ENCODE measurements at places on chromosomes 1 and 21.

DNA sequence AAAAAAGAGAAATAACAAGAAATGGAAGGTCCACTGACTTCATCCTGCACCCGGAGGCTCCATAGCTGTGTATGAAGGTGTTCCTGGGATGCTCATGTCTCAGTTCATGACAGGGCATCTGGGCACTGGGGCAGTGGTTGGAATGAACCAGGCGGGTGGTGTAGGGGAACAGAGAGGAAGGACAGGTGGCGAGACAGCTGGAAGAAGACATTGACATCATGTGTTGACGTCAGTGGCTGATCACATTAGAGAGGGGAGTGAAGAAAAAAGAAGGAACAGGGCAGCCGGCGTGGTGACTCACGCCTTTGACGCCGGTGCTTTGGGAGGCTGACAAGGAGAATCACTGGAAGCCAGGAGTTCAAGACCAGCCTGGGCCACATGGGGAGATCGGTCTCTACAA lies 50.1 kb downstream of the HUNK start:
- DNase-seq, result no peak

DNA sequence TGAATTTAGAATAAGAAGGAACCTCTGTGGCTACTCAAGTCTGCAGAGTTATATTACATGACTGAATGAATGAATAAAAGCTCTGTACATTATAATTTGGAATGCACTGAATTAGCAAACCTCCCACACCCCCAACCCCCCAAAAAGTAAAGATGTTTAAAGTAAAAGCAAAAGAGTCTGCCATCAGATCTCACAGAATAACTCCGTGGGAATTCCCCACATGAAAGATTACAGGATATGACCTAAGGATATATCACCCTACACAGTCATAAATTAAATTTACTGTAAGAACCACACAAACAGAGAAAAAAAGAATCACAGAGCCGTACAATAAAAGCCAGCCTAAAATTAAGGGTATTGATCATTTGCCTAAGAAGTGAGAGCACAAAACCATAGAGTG lies 587.3 kb downstream of the PTPRC start:
- peak; percentile 42 for DNase-seq

- no peak for DNase-seq
Measured at GRCh38 chr1:99472893-99473292, 173.0 kb upstream of the PALMD start.

DNA sequence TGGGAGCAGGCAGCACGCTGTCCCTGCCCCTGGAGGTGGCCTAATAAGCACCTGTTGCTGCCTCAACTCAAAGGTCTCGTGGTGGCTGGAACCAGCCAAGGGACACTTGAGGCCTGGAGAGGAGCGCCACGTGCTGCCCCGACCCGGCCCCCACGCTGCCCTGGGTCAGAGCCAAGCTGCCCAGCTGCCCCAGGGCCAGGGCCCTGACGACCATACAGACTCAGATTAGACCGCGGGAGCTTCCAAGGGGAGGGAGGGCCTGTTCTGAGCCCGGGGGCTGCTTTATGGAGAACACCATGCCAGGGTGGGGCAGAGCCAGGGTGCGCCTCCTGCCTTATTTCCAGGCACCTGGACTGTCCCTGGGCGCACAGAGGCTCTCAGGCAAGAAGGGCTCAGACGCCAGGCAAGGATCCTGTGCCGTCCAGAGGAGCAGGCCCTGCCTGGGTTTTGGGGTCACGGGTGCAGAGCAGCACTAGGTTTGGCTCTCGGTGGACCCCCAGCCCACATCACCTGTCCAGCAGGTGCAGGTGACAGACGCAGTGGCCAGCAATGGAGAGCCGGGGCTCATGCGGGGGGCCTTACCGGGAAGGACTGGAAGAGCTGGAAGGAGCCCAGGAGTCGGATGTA lies 18.6 kb downstream of the KRTAP10-1 start:
- no peak for DNase-seq

- DNase-seq, result no peak
Measured at GRCh38 chr21:25942135-25942534, 207.4 kb downstream of the GABPA start.

- DNase-seq, result no peak
Measured at GRCh38 chr1:180230791-180231505, 884 bp downstream of the LHX4 start.

GRCh38 chr1:59309795-59310548 lies 13.1 kb downstream of the FGGY start:
- DNase-seq, result no peak

GRCh38 chr1:231183639-231184590 lies 22.1 kb downstream of the TRIM67 start:
- no peak for DNase-seq

- no peak for DNase-seq
Measured at GRCh38 chr1:24696041-24696755, 49.0 kb upstream of the CLIC4 start.

DNA sequence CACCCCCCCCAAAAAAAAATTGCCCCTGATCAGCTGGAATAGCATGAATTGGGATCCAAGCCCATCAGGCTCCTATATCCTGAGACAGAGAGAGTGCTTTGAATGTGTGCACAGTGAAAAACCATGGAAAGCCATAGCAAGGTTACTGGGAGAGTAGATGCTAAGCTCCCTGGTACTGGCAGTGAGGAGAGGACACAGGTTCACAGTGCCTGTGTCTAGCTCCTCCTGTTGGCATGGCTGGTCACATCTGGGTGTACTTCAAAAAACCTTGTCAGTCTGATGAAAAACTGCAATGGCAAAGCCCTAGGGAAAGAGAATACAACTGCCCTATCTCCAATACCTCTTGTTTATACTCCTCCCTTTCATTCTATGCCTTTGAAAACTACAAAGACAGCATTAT lies 12.9 kb downstream of the COPA start:
- DNase-seq, result no peak

DNA sequence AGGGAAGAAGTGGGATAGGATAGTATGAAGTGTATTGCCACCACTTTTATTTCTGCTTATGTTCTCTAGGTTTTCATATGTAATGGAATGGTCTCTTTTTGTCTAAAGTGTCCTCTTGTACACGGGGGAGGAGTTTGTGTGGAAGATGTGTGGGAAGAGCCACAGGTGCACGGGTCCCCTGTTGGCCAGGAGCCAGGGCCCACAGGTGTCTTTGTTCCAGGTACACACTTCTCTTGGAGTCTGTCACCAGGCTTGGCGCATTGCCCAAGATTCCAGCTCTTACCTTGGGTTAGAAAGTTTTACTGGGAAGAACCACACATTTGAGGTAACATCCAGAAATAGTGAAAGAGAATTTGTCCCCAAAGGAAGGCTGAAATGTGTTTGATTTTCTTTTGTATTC lies 10.5 kb downstream of the TENT5C start:
- no peak for DNase-seq

DNA sequence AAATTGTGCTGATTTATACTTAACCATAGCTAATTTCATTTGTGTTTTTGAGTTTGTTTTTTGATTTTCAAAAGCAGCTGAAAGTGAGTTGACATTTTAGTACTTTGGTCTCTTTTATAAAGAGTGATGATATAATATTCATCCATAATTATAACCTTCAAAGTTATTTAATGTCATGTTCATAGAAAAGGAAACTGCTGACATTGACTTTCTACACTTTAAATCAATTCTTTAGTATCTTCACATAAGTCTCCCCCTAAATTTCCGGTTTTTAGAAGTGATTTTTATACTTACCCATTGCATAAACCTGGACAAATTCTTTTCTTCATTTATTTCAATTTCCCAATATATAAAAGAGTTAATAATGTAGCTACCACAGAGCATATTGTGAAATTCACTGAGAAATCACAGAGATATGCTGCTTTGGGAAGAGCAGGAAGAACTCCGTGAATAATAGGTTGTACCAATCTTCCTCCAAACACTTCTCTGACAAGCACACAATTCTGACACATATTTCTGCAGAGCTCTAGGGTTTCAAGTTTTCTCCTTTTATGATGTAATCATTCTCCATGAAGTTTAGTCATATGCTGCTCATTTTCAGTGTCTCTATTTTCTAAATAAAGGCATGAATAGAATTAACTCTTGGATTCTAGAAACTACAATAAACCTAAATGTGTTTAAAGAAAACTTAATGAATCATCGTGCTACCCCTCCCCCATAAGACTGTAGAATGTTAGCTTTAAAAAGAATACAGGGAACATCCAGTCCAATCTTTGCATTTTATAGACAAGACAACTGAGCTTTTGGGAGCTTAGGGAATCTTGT lies 25.6 kb upstream of the CDC42BPA start:
- peak; percentile 77 for DNase-seq

GRCh38 chr1:97247196-97247595 lies 525.6 kb downstream of the PTBP2 start:
- no peak for DNase-seq

- DNase-seq, result no peak
Measured at GRCh38 chr1:226902601-226903000, 32.2 kb downstream of the PSEN2 start.

DNA sequence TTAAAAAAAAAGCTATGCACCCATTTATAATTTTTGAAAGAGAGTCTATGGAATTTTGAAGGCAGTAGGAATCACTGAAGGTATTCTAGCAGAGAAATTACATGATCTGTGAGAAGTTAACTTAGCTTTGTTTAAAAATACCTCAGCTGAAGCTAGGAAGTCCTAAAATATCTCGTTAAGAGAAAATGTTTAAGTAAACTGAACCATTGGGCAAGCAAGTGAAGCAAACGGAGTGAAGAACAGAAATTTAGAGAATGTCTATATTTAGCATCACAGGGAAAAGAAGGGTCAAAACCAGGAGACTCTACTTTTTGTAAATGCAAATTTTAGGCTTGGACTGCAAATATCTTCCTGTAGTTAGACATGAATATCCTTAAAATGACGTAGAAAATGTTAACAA lies 230.8 kb downstream of the HMCN1 start:
- no peak for DNase-seq

DNA sequence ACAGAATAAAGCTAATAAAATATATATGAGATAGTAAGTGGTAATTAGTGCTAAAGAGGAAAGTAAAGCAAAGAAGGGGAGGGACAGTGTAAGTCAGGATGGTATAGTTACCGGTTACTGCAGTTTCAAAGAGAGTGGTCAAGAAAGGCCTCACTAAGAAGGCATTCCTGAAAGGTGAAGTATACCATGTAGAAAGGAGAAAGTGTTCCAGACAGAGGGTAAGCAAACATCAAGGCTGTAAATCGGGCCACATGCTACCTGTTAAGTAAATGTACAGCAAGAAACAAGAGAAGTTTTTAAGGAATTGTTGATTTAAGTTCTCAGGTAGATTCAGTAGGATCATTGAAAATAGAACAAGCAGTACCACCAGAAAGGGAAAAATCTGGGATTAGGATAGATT lies 9.7 kb downstream of the DESI2 start:
- DNase-seq, result no peak

GRCh38 chr1:2587071-2587859 lies 688 bp downstream of the PRXL2B start:
- no peak for DNase-seq

- DNase-seq, result no peak
Measured at GRCh38 chr1:211632117-211632807, 43.2 kb downstream of the NEK2 start.

DNA sequence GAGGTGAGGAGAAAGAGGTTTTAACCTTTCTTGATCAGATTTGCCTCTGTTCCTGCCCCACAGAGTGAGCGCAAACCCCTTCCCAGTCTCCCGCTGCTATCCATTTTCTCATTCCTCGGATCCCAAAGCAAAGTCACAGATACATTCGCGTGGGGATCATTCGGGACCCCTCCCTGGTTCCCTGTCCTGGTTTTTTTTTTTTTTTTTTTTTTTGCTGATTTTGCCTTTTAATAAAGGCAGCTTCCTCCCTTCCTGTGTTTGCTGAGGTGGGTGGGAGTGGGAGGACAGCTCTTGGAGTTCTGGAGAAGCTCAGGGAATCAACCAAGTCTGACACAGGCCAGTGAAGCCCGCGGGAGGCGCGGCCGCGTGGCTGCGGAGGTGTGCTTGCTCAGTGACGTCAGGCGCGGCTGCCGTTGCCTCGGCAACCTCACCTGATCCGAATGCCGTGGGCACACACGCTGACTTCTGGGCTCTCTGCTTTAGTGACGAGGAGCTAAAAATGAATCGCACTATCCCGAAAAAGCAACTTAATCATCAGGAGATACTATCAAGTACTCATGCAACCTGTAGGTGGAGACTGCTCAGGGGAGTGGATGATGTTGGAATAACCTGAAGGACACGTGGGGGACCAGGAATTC lies 106.4 kb downstream of the TBX19 start:
- no peak for DNase-seq

GRCh38 chr1:203509135-203509534 lies 15.2 kb downstream of the OPTC start:
- DNase-seq, result no peak

DNA sequence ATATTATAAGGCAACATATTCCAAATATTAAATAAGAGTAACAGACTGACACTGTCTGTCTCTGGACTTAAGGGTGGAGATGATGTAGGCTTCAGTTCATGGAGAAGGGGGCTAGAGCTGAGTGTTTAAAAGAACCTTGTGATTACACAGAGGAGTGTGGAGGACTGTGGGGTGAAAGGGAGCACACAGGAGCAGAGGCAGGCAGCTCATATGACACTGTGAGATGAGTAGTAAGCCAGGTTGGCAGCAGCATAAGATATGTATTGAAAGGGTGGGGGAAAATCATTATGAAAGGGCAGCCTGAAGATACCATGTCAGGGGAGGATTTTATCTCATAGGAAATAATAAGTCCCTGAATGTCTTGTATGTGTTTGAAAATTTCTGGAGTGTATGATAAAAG lies 104.5 kb downstream of the AK5 start:
- DNase-seq, result no peak

DNA sequence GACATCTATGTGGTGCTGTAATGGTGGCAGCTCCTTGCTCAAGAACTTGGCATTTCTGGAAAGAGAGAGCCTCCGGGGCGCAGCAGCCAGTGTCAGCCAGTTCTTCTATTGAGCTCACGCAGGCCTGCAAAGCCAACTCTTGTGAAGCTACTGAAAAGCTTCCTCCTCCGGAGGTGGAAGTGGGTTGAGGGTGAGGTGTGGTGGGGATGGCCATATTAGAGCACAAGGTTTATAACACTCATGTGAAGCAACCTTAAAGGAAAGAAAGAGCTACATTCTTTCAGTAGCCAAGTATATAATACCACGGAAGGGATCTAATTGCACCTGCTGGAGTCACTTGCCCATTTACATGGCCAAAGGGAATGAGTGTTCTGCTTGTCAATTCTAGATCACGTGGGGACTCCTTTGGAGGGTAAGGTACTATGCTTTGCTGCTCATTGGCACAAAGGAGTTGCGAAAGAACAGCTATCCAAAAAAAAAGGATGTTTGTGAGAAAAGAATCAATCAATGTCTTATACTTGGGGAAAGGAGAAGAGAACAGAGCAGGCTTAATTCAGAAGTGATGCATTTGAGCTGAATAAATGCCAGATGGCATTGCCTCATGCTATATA lies 18.3 kb upstream of the MAP10 start:
- no peak for DNase-seq

DNA sequence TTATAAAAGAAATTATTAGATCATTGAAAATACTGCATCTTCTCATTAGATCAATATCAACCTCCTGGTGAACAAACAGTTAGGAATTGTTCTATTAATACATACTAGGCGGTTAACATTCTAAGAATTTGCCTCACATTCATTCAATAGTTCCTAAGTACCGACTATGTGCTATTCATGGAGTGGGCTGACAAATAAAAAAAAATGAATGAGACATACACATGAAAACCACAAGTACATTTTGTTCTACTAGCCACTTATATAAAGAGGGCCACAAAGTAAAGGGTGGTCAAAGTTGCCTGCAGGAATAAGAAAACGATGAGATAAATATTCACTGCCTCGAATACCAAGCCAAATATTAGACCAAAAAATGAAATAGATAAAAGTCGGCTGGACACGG lies 294.4 kb downstream of the SDCCAG8 start:
- peak; percentile 95 for DNase-seq
